ENCODE measurements at places on chromosomes 6 and 20.

- DNase-seq, result peak; percentile 71
Measured at GRCh38 chr6:34243901-34244884, 4.6 kb downstream of the SMIM29 start.

- no peak for DNase-seq
Measured at GRCh38 chr6:72740135-72740534, 118.3 kb downstream of the KCNQ5 start.

- no peak for DNase-seq
Measured at GRCh38 chr6:12890171-12890790, 173.7 kb downstream of the PHACTR1 start.

GRCh38 chr20:22601361-22602141 is 17.2 kb upstream of the FOXA2 start:
- no peak for DNase-seq

GRCh38 chr20:39605361-39605760 is 643.2 kb downstream of the DHX35 start:
- DNase-seq, result no peak

DNA sequence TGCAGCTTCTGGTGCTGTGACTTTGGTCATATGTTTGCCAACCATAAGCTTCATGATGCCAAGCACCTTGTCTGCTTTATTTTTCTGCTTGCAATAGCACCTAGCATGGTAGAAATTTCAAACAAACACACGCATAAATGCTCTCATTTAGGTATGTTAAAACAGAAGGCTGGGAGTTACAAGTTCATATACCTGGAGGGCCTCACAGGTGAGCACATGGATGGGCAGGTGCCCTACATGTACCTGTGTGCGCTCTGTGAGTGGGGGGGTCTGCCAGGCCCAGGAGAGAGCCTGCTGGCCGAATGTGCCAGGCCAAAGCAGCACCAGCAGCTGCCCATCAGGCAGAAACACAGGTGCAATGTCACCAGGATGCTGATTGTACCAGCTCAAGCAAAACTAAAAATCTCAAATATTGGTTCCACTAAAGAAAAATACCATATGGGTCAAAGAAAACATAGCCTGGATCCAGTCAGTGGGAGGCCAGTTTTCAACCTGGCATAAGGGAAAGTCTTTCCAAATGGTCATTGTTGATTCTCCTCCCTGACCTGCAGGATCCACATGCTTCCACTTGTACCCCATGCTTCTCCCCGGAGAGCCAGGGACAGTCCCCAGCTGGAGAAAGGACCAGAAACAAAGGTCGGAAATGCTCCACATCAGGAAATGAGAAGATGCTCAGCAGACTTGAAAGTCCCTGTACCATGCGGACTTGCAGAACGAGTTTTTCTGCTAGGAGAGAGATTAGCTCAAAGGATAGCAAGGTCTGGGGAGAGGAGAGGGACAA is 7.2 kb upstream of the PFDN4 start:
- DNase-seq, result no peak

GRCh38 chr6:16206595-16207037 is 31.8 kb upstream of the GMPR start:
- DNase-seq, result peak; percentile 51

DNA sequence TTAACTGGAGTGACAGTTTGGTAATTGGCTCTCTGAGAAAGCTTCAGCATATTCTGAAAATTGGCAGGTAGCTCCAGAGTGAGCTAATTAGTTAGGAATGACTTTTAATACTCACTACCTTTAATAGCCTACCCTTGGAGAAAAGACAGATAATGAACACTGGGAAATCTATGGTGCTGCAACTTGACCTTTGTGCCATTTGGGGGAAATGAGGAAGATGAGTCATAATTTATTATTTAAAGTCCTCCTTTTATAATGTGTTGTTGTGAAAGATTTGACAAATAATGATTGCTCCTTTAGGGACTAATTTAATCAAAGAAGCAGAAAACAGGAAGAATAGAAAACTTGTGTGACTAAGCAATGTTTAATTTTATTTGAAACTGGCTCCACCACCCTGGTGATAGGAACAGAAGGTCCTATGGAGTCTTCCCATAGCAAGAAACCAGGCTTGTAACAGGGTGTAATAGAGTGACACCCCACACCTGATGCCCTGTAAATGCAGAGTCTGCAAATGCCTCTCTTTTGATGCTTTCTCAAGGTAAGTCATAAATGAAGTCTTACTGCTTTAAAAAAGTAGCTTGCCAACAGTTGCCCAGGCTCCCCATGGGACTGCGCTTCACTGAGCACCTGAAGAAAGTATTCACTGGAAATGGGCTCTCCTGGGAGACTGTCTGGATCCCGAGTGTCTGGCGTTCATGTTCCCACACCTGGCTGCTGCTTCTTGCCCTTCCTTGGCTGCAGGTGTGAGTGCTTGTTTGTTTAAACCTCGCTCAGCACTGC is 134.4 kb downstream of the LRRC1 start:
- no peak for DNase-seq

All from CD4-positive, alpha-beta T cell (primary cell).